Endodermal cell (in vitro differentiated cells): ENCODE measurements at places on chromosomes 7 and 10.
A peak's percentile ranks its signal among the peaks of the same experiment; 100 is the strongest.

- DNase-seq: no peak
Measured at GRCh38 chr10:132665946-132666704, 119.8 kb downstream of the NKX6-2 start.

DNA sequence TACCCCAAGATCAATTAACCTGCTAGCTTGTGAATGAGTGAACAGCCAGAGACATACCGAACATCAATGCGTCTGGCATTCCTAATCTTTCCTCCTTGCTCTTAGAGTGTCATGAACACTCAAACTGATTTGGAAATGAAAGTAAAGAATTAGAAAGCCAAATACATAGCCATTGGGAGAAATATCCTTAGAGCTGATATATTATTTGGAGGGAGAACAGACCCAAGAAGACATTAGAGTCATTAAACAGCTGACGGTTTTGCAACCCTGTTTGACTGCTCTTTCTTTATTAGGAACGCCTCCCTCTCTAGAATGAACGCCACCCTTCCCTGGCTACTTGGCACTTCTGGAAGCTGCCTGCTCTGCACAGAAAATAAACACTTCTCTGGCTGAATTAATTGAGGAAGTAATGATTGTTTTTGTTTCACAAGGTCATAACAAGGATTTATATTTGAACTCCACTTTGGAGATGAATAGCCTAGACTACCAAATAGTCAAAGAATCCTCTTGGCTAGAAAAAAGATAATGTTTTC, 42.8 kb downstream of the CTTNBP2 start:
- no peak for DNase-seq

DNA sequence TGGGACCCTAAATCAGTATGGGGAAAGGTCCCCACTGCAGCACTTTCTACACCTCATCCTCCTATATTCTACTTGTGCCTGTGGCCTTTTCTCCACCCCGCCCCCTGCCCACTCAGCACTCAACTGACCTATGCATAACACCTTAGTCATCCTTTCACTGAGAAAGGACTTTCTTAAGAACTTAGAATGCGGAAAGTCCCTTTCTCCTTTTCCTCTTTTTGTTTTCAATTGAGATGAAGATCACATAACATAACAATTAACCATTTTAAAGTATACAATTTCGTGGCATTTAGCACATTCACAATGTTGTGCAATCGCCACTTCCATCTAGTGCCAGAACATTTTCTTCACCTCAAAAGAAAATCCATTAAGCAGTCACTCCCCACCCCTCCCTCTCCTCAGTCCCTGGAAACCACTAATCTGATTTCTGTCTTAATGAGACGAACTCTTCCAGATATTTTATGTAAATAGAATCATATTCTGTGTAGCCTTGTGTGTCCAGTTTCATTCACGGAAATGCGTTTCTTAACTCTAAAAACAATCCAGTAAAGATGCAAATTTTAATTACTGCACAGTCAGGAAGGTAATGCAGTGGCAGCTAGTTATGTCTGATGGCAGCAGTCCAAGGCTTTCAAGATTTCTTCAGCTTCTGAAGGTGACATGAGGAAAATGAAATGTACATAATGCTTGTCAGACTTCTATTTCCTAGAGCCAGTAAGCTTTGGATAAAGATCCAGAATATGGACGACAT, 41.7 kb downstream of the FAS start:
- DNase-seq: peak; percentile 65

- DNase-seq: no peak
Measured at GRCh38 chr10:95121904-95122303, 52.6 kb upstream of the CYP2C8 start.

DNA sequence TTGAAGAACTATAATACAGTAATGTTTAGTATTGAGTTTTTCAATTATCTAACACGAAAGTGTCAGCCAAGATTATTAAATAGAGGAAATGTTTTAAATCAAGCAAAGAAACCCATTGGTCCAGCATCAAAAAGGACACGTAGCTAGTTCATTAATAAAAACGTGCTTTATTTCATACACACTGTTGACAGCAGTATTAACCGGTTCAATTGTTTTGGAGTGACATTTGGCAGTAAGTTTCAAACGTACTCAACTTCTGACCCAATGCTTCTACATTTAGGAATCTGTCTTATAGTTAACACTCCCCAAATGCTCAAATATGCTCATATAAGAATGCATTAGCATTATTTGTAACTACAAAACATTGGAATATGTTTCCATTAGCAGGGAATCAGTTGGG, 41.3 kb downstream of the SLC16A12 start:
- DNase-seq: no peak

DNA sequence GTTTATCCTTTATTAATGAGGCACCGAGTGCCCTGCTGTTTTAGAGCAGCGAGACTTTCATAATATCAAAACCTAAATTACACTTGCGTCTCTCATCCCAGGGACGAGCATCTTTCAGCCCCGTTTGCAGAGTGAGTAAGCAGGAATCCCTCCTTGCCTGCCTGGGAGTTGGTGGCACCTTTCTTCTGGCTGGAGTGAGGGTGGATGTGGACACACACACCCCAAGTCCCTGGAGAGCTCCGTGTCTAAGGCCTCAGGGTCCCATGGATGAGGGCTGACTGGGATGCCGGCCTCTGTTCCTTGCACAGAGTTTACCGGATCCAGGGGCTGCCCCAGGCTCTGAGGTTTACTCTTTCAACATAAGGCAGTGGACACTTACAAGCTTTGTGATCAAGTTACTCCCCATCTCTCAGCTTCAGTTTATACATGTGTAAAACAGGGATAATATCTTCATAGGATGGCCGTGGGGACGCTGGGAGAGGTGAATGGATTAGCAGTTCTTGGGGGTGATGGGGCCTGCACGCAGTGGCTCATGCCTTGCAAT, 24.5 kb downstream of the POLL start:
- no peak for DNase-seq

GRCh38 chr10:58361353-58361752, 23.9 kb upstream of the TFAM start:
- DNase-seq: no peak

- no peak for DNase-seq
Measured at GRCh38 chr7:115840702-115841101, 189.9 kb downstream of the TFEC start.

GRCh38 chr7:47719675-47720074, 137.8 kb upstream of the TNS3 start:
- no peak for DNase-seq

DNA sequence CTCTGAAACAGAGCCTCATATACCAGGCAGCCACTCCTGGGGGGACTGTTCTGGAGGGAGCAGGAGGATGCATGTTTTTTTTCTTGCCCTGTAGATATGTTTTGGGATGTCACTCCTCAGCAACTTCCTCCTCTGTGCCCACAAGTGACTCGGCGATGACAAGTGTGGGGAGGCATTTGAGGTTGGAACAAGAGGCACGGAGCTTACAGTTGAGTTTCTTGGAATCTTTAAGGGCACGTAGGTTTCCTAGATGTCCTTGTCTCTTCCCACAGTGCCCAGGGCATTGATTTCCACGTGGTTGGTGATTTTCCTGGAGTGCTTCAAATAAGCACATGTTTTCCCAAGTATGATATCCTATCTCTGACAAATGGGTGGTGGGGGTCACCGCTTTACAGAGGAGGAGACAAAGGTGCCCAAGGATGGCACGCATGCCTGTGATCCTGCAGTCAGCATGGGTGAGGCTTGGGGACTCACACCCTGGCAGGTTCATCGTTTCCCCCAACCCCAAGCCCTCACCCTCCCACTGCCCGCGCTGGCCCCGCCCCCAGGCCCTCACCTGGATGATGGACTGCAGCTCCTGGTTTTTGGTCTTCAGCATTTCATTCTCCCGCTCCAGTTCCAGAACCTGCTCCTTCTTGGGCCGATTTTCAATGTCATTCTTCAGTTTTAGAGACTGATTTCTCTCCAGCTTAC, 95.2 kb upstream of the GNA12 start:
- DNase-seq: peak; percentile 33

GRCh38 chr7:41063116-41063515, 639.8 kb downstream of the INHBA start:
- no peak for DNase-seq

GRCh38 chr7:36253699-36254098, 100.6 kb downstream of the EEPD1 start:
- no peak for DNase-seq

DNA sequence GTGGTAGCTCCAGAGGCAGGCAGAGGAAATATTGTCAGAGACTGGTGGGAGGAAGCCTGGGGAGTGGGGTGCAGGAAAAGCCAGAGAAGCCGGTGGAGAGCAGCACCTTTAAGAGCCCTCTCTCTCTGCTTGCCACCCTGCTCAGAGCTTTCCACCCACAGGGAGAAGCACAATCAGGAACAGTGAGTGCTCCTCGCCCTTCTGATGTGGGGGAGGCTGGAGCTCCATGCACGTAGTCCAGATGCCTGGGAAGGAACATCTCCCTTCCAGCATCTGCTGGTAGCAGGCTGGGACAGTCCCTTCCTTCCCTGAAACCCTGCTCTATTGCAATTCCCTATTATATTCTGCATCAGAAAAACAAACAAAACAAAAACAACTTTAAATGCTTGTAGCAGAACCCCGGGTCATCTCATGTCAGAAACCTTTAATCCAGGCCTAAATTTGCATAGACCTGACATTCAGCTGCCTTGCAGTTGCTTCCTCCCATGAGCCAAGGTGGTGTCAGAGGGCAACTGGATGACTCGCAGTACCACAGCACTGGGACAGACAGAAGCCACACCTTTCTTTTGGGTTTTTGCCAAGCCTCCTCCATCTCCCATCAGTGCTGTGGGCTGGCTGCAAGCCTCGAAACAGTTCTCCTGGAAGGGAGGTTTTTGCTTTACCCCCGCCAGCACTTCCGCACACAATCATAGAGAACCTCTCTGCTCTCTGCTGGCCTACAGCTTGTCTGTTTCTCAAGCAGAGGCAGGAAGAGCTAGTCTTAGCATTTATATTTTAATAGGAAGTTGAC, 13.1 kb downstream of the AVPI1 start:
- DNase-seq: no peak

DNA sequence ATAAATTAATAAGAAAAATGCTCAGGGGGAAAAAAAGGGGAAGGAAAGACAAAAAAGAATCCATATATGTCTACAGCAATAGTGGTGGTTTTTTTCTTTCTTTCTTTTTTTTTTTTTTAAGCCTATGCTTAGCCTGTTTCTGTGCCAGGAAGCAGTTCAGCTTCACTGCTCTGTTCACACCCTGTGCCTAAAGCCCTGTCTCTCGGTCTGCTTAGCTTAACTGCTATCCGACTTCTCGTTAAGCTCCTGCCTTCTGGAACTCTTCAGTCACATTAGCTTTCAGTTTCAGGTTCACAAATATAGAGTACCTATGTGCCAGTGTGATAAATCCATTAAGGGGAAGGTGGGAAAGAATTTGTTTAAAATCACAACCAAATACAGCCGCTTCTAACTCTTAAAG, 26.5 kb upstream of the NRG3 start:
- DNase-seq: no peak

GRCh38 chr7:147171013-147171391, 1054.4 kb downstream of the CNTNAP2 start:
- peak; percentile 44 for DNase-seq

DNA sequence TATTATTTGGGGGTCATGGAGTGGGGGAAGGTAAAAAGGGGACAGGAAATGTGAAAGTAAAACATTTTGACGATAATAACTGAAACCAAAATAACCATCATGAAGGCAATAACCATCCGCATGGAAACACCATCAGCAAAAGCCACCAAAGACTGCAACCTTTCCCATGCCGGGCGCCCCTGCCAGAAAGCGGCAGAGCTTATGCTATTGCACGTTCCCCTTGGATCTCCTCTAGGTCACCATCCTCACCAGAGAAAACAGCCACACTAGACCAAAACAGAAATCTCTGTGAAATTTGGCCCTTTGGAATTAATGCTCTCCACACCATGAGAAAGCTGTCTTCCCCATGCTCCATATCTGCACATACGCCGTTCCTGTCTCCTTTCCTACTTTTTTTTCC, 31.1 kb downstream of the DRGX start:
- no peak for DNase-seq

- no peak for DNase-seq
Measured at GRCh38 chr7:105426606-105427146, 38.0 kb upstream of the SRPK2 start.

DNA sequence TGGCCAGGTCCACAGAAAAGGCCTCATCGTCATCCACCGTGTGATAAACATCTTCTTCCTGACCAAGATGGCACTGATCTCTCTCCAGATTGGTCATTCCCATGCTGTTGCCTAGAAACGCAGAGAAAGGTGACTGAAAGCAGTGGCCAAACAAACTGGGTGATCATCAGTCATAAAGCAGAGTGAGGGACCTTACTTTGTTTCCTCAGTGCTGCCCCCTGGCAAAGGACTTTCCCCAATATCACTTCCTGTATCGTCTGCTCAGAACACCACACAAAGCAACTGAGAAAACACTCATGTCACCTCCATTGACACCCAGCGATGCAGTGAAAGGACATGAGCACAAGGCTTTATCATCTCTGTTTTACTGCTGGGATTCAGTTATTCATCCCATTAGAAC, 40.0 kb upstream of the TM9SF3 start:
- DNase-seq: peak; percentile 79

DNA sequence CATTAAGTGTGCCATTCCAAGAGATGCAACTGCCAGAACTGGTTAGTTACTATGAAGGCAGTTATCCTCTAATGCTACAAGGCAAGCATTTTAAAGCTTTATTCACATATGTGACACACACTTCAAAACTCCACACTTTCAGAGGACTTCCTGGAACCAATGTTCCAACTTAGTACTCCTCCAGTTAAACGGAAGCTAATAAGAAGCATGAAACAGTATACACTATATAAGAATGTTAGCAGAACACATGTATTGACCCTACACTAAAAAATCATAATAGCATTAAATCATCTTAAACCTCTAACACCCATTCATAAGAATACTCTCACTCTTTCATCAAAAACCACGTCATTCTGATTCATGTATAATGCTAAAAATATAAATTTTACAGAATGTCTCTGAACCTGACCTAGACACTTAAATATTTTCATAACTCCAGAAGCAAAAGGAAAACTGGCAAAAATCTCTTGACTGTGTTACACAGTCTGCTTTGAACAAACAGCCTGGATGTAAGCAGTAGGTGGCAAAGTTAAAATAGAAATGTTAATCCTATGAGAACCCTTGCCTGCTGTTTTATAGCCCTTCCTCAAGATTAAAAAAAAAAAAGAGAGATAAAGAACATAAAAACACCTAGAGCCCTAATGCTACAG, 135.0 kb downstream of the SEMA3C start:
- DNase-seq: no peak

DNA sequence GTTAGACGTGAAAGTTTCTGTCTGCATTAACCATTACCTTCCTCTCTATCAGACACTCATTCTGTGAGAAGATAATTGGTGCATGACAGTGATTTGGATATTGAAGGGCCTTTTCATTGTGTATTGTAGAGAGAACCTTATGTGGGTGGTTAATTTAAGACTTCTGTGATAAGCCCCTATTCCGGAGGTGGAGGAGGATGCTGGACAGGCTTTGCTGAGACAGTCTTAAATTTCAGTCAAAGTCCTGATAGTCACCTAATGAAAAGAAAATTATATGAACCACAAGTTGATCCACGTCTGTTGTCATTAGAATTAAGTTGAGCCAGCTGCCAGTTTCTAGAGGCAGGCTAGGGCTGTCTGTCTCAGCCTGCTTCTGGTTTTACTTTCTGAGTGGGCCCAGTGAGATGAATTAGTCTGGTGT, 62.9 kb downstream of the CELF2 start:
- DNase-seq: no peak
